Stimulated activated CD4-positive, alpha-beta T cell treated with anti-CD3 and anti-CD28 coated beads, Interleukin-1b, Interleukin-23, amount 100 ng/mL, for 1 hour (primary cell): ENCODE measurements at places on chromosomes 4 and X.

GRCh38 chr4:156598138-156598681 is 373.4 kb downstream of the PDGFC start:
- no peak for DNase-seq

GRCh38 chr4:25792200-25792791 is 70.5 kb downstream of the SEL1L3 start:
- no peak for DNase-seq

DNA sequence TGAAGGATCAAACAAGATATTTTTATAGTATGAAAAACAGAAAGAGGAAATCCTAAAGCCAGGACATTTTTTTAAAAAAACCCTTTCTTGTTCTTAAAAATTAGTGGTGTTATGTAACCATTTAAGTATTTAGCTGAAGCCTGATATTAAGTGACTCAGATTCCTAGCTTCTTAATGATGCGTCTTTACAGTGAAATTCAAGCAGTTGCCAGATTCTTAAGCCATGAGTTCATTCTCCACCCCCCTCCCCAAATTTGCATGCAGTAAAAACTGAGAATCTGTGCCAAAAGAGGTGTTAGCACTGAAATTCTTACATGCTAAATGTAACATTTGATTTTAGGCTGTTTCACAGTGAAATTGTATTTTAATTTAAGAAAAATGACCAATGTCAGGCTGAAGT is 180.8 kb downstream of the RAPGEF2 start:
- no peak for DNase-seq

DNA sequence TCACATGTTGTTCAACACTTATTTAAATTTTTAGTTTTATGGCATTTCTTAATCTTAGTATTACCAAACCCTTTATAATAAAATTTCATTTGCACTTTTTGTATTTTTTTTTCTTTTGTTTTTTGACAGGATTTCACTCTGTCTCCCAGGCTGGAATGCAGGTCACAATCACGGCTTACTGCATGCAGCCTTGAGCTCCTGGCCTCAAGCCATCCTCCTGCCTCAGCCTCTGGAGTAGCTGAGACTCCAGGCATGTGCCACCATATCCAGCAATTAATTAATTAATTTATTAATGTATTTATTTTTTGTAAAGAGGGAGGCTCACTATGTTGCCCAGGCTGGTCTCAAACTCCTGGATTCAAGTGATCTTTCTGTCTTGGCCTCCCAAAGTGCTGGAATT is 133.4 kb downstream of the ADGRL3 start:
- DNase-seq: no peak

GRCh38 chr4:139564502-139564901 is 8.5 kb upstream of the SETD7 start:
- no peak for DNase-seq

- DNase-seq: no peak
Measured at GRCh38 chr4:166045457-166045856, 172.4 kb downstream of the TLL1 start.

DNA sequence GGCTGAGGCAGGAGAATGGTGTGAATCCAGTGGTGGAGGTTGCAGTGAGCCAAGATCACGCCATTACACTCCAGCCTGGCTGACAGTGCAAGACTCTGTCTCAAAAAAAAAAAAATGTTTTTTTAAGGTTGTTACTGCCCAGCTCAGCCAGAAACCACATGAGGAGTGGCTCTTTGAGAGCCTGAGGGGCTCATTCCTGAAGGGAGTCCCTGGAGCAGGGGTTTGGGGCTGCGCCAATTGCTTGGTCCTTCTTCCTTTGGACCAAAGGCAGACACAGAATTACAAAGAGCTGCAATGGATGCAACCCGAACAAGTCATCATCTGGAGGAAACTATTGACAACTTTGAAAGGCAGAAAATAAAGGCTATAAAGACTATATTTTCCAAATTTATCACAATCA is 60.6 kb upstream of the WWC2 start:
- DNase-seq: no peak

DNA sequence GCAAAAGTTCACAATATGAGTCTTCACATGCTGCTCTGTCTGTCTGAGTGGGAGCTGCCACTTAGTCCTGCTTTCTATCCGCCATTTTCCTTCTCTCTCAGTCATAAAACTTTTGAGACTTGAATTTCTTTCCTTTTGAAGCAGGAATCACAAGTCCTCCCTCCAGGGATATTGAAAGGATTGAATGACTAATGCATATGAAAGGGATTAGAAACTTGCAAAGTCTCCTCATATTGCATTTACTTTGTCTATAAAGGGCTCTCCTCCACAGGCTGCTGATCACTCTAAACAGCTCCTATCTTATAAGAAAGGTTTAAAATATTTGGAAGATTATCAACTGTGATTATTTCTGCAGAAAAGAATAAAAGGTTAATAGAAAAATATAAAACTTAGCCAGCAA is 879.1 kb downstream of the ARAP2 start:
- DNase-seq: no peak

GRCh38 chr4:89204624-89205023 is 93.3 kb downstream of the TIGD2 start:
- no peak for DNase-seq

DNA sequence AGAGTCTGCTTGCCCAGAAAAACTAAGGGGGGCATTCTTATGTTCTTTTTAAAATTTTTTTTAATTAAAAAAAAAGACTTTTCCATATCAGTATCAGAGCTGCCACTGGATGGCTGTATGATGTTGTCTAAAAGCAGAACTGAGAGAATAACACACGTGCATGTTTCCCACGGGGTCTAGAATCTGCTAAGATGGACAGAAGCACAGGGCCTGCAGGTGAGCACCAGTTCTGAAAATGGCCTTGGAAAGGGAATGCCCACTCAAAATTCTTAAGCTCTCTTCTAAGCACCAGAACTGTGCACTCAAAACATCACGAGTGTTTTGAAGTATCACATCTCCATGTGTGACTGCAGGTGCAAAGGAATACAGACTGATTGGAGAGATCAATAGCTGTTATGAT is 61.1 kb downstream of the ARAP2 start:
- DNase-seq: no peak

DNA sequence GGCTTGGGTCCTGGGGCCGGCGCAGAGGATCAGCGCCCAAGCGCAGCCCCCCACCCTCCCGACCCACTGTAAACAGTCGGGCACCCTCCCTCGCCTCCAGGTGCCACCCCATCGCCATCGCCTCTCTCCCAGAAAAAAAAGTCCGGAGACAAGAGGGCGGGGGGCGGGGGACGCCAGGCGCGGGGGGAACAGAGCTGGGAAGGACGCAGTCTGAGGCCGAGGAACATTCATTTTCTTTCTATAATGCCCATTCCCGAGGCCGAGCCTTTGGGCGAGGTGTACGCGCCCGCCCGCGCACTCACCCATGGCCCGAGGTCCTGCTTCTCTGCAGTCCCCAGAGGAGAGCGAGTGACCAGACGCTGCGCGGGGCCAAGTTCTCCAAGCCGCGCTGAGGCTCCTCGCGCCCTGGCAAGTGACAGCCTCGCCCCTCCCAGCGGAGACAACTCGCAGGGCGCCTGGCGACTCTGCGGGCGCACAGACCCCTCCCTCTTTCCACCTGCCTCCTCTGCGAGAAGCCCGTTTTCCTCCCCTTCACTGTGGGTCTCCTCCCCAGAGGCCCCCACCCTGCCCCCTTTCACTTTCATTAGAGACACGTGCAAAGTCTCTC is 63.5 kb upstream of the WDR17 start:
- DNase-seq: no peak

GRCh38 chrX:34687095-34687494 is 30.0 kb upstream of the TMEM47 start:
- DNase-seq: no peak

GRCh38 chr4:62644372-62644771 is 1444.2 kb downstream of the ADGRL3 start:
- DNase-seq: no peak

DNA sequence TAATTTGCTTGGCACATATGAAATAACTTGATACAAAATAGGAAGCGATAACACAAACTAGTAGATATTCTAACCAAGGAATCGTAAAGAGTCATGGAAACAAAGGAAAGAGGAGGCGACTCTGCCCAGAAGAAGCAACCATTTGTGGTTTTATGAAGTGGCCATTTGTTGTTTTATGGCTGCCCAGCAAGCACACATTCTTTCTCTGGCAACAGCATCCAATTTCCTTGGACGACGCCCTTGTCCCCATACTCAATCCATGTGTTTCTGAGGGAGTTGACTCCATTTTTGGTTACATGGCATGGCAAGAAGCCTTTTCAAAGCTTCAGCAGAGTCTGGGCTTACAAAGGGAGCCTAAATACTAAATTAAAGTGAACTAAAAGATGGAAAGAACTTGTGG is 295.1 kb downstream of the INPP4B start:
- no peak for DNase-seq

- DNase-seq: no peak
Measured at GRCh38 chr4:89249716-89250361, 57.8 kb downstream of the GPRIN3 start.

DNA sequence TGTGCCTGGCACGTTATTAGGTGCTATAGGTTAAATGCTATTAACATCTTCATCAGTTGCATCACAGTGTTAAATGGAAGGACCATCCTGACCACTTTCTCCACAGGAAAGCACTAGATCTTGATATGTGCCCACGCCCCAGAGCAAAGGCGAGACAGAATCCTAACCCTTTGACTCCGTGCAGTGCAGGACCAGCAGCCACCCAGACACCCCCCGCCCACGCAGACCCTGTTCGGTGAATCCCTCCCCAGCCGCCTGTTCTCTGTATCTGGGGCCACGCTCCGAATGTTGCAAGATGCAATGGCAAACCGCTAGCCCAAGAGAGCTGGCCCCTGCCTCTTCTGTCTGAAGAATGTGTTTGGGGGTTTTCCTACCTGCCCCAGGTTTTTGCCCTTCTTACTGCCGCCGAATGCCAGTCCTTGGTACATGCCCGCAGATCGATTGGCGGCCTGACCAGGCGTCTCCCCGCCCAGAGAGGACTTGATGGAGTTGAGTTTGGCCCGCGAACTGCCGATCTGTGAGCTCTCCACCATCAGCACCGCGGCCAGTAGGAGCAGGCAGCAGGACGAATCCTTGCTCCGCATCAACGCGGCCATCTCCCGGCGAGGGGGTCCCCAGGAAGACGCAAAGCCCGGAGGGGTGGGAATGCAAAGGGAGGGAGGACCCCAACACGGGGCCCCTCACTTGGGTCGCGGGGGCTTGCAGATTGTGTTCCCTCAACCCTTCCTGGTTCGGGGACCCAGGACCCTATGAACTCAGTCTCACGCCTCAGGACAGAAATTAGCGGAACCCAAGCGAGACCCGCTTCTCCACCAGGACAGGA is 906 bp downstream of the DKK2 start:
- no peak for DNase-seq

- DNase-seq: no peak
Measured at GRCh38 chrX:129108936-129109335, 414.4 kb downstream of the SMARCA1 start.

- DNase-seq: no peak
Measured at GRCh38 chrX:131216828-131217227, 72.3 kb downstream of the IGSF1 start.

- DNase-seq: no peak
Measured at GRCh38 chr4:23384741-23385140, 505.1 kb downstream of the PPARGC1A start.

DNA sequence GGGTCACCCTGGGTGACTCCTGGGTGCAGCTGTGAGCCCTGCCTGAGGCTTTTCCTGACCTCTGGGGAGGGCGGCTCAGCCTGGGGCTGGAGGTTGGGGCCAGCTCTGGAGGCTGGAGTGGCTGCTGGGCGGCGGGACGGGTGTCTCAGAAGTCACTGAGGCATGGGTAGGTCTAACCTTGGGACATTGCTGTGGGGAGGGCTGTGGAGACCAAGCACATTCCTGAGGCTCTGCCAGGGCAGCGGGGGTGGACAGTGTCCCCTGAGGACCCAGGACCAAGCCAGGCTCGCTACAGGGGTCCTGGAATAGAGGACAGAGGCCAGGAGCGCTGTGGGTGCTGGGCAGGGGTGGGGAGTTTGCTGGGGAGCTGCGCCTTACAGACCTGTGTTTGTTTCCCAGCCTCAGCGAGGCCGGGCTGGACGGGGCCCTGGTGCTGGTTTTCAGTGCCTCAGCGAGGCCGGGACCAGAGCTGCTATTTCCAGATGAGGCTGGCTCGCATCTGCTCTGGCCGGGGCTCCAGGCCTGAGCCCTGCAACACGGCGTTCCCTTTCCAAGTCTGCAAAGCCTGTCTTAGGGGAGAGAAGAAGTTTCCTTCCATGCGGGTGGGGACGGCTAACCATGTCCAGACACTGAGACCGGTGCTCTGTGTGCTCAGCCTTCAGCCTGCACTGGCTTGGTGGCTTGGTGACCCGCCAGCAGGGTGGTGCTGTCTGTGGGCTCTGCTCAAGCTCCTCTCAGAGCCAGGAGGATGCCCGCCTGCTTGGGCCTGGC is 3.0 kb upstream of the SLC25A6 start:
- DNase-seq: no peak

DNA sequence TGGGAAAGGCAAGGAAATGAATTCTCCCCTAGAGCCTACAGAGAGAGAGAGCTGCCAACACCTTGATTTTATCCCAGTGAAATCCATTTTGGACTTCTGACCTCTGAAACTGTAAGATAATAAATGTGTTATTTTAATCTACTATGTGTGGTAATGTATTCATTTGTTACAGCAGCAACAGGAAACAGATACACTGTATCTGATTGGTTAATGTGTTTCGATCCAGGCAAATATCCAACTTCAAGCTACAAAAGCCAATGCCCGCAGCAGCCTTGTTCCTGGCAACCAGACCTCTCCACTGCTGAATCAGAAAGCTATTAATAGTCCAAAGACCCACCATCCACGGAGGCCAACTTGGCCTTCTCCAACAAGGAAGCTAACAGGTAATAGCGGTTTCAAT is 318.1 kb downstream of the PTTG2 start:
- no peak for DNase-seq

DNA sequence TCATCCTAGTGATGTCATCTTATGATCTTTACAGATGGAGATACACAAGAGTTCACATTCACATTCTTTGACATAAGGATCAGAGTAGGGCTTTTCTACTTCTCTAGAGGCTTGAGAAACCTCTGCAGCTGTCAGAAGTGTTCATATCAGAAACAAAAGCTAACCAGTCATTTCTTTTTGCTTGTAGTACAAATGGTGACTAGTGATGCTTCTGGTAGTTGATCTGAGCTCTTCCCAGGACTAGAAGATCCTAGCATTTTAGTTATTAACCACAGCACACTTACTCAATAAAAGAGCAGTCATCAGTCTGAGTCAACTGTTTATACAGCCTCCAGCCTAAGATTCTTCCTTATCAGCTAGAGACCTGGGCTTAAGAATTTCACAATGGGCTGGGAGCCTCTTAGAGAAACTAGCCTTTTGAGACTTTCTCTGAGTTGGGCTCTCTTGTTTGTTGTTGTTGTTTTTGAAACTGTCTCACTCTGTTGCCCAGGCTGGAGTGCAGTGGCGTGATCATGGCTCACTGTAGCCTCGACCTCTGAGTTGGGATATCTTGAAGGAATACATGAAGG is 84.1 kb downstream of the TMEM164 start:
- DNase-seq: no peak
